T1000 (cell line): ENCODE measurements at places on chromosomes 6 and 20.

DNA sequence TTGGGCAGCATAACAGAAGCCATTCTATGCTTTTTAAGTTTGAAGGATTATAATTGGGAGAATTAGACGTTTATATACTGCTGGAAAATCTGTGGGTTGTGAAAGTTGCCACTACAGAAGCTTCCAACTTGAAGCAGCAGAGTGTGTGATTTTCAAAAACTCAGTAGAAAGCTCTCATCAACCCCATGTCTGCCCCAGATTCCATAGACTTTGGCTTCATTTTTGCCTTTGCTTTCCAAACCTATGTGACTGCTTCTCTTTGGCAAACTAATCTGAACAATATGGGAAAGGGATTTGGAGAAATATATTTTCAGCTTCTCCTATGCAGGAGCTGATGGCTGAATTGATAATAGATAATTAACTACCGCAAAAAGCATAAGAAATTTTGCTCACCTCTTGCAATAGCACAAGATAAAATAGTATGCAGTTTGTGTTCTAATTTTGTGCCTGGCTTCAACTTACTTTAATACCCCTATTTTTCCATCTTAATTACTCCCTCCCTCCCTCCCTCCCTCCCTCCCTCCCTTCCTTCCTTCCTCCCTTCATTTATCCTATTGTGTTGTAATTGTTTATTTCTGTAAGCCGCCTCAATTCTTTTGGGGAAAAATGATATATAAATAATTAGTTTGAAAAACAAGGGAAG lies 214.1 kb upstream of the HS3ST5 start:
- DNase-seq: no peak

DNA sequence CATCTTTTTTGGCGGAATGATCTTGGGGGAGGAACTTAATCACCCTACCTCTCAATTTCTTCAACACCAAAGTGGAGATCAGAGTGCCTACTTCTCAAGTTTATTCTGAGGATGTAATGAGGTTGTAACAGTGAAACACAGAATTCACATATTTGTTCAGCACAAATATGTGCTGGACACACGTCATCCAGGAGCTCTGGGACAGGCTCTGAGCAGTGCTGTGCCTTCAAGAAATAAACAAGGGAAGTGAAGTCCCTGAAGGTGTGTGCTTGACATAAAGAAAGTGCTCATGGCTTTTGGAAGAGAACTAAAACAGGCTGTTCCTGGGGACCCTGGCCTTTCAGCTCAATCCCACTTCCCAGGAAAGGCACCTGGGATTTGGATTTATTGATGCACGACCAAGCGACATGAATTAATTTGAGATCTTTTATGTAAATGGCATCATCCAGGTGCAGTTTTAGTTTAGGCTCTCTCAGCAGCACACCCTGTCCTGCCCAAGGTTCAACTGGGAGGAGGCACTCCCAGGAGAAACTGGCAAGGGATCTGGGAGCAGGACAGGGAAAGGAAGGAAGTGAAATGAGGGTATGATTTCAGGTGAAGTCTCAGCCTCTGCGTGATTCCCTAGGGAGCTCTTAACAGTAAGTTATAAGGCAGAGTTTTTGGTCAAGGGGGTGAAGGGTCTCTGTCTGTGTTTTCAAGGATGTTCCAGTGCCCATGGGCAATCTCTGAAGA lies 211.0 kb downstream of the FOXA2 start:
- DNase-seq: no peak

- DNase-seq: no peak
These were observed 42.6 kb upstream of the HDGFL1 start for GRCh38 chr6:22526736-22527135.

- DNase-seq: no peak
These were observed 955.5 kb downstream of the PHF3 start for GRCh38 chr6:64590965-64591675.

DNA sequence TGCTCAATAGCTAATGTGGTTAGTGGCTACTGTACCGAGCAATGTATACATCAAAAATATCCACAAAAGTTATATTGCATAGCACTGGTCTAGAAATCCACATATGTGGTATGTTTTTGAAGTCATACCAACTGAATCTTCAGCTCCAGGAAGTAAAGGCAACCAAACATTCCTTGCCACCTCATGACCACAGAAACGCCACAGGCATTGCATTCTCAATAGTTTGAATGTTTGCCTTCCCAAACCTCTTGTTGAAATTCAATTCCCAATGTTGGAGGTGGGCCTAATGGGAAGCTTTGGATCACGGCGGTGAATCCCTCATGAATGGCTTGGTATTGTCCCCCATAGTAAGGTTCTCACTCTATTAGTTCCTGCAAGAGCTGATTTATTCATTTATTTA lies 18.2 kb upstream of the ZNF391 start:
- no peak for DNase-seq
